Stimulated activated CD8-positive, alpha-beta memory T cell treated with anti-CD3 and anti-CD28 coated beads, Interleukin-7, amount 100 ng/mL, for 1 hour (primary cell): ENCODE measurements at places on chromosomes 4 and X.

GRCh38 chr4:41290479-41290878, 33.8 kb downstream of the UCHL1 start:
- no peak for DNase-seq

- no peak for DNase-seq
Measured at GRCh38 chr4:124066595-124066994, 645.9 kb downstream of the ANKRD50 start.

GRCh38 chrX:124405868-124406267, 59.5 kb downstream of the SH2D1A start:
- DNase-seq = no peak

DNA sequence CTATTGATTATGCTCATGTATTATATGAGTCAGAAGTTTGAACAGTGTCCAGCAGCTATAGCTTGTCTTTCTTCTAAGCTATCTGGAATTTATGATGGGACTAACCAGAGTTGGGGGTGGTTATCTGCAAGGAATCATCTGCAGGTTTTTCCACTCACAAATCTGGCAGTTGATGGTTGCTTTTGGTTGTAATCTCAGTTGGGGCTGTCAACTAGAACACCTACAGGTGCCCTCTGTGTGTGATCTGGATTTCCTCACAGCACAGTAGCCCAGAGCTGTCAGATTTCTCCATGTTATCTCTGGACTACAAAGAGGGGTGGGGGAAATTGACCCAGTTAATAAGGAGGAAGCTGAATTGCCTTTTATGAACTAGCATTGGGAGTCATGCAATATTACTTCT, 51.4 kb upstream of the MAP9 start:
- DNase-seq = no peak

DNA sequence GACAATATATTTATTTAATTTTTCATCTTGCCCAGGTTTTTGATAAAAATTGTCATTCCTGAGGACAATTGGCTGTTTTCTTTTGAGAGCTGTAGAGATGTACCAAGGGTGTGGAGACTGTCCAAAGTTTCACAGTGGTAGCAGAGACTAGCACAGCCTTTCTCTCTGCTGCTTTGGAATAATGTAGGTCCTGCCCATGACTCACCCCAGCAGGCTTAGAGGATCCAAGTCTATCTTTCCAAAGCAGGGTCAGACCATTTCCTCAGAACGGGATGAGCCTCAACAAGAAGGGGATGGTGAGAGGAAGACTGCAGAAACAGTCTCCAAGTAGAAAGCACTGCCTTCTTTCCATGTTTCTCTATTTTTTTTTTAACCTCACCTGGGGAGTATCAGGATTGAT, 131.5 kb upstream of the RPL34 start:
- no peak for DNase-seq

GRCh38 chr4:55031158-55031557, 94.2 kb downstream of the KDR start:
- DNase-seq = no peak

- DNase-seq = no peak
Measured at GRCh38 chr4:17766826-17767458, 14.5 kb downstream of the FAM184B start.

GRCh38 chr4:113113151-113113550, 63.7 kb downstream of the ANK2 start:
- no peak for DNase-seq

DNA sequence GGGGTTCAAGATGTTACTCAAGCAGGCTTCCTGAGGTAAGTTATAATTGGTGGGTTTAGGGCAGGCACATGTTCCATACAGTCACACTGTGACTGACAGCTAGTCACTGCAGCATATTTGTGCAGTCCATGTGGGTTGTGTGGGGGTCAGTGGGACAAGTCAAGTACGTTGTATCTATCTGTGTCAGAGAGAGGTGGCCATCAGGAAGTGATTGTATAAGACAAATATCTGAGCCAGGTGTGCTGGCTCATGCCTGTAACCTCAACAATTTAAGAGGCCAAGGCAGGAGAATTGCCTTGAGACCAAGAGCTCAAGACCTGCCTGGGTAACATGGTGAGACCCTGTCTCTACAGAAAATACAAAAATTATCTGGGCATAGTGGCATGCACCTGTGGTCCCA, 509.3 kb downstream of the CENPC start:
- DNase-seq = no peak

GRCh38 chr4:2324891-2325290, 63.0 kb upstream of the MXD4 start:
- no peak for DNase-seq

- DNase-seq = no peak
Measured at GRCh38 chr4:47668810-47669408, 169.0 kb downstream of the CORIN start.
